Activated naive CD4-positive, alpha-beta T cell treated with anti-CD3 and anti-CD28 coated beads, Interleukin-2, amount 10 ng/mL, durations not matched to agents 7 days and 5 days (primary cell): ENCODE measurements at places on chromosomes 6 and 20.

GRCh38 chr20:61939691-61940360 lies 125.9 kb downstream of the TAF4 start:
- DNase-seq: no peak

- no peak for DNase-seq
Measured at GRCh38 chr6:34272013-34272926, 23.5 kb upstream of the SMIM29 start.

DNA sequence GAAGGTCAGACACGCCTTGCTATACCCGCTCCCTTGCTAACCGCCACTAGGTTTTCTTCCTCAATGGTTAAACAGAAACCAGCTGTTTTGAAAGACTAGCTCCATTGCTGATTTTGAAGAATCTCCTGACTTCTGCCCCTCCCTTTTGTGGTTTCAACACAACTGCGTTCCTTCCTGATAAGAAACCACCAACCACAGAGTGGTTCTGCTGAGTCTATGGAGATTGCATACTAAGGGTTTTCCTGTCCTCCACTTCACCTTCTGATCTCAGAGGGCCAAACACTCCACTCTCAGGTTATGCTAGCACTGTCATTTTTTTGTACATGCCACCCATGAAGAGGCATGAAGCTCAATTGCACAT lies 207.9 kb downstream of the MYLK4 start:
- DNase-seq: peak; percentile 68

- DNase-seq: no peak
Measured at GRCh38 chr20:2349801-2350200, 30.9 kb upstream of the TGM6 start.

GRCh38 chr6:155306958-155307357 lies 7.3 kb downstream of the TFB1M start:
- DNase-seq: no peak

DNA sequence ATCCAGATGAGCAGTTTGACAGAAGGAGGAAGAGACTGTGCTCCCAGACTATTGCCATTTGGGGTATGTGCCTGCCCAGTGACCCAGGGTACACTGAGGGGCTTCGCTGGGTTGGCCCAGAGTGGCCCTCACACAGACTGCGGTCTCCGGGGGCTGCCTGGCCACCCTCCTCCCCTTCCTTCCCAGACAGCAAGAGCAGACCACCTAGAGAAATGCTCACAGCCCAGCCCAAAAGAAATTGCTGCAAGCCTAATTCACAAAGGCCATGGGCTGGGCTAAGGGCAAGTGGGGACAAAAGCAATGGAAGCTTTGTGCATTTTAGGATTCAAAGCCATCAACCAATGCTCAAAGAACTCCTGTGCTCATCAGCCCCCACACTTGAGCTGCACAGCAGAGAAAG lies 277.6 kb downstream of the CDC5L start:
- no peak for DNase-seq

DNA sequence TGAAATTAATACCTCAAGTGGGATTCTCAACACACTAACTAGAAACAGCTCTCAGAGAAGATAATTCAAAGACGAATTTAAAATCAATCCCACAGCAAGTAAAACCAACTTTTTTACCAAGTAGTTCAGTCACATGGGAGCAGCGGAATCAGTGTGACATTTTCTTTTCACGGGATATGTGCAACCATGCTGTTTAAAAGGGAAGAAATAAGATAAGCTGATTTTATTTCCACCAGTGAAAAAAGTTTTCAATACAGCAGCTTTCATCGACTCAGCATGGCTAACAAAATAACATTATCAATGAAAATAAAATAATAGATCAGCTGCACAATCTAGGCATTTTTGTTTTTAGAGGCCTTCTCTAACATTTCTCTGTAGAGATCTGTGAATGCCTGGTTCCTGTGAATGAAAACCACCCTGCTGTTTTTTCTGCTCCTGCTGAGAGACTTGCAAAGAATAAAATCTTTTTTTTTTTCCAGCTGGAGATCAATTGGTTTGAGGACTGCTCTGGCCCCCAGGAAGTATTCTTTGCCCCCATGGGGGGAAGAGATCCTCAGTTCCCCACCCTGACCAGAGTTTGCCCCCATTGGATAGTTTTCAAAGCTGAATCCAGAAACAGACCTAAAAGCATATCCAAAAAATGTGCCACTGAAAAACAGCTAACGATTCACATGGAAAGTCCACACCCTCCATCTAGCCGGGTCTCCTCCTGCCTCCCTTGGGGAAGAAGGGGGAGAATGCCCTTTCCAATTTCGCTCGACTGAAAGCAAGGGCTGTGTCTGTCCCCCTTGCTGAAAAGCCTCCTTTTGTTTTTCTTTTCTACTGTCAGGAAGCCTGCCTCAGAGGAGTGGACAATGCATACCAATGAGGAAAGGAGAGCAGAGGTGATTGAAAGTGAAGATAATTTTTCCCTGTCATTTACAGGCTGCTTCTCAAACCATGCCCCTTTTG lies 317.6 kb downstream of the PRKN start:
- DNase-seq: no peak

DNA sequence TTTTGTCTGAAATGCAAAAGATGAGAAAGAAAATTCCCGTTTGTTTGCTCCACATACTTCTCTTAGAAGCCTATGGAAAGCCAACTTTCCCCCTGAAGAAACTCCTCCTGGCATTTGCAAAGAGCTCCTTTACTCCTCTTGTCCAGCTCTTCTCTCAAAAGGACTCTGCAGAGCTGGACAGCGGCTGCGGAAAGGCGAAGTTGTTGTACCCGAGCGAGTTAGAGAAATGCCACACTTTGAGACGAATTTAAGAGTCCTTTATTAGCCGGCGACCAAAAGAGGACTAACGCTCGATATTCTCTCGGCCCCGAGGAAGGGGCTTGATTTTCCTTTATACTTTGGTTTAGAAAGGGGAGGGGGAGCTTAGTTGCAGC lies 157.8 kb downstream of the TRIM27 start:
- no peak for DNase-seq

DNA sequence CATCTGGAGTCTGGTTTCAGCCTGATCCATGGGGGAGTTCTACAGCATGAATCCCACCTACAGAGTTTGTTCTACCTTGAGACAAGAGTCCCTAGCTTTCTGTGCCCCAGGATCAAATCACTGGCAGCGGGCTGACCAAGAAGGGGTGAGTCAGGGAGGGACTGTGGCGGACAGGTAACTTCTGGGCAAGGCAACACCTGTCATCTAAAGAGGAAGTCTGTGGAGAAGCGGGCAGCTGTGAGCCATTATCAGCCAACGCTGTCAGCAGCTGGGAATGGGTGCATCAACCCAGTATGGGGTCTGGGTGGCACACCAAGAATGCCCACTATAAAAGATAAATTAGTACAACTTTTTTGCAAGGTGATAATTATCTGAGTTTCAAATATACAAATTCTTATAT lies 45.9 kb downstream of the UBE3D start:
- no peak for DNase-seq

- no peak for DNase-seq
Measured at GRCh38 chr6:89010825-89011224, 47.4 kb upstream of the RNGTT start.

GRCh38 chr20:48301189-48301588 lies 515.9 kb upstream of the SULF2 start:
- DNase-seq: no peak

GRCh38 chr20:44087051-44087856 lies 99.7 kb downstream of the JPH2 start:
- no peak for DNase-seq

GRCh38 chr6:18178960-18179615 lies 23.9 kb downstream of the KDM1B start:
- DNase-seq: no peak

DNA sequence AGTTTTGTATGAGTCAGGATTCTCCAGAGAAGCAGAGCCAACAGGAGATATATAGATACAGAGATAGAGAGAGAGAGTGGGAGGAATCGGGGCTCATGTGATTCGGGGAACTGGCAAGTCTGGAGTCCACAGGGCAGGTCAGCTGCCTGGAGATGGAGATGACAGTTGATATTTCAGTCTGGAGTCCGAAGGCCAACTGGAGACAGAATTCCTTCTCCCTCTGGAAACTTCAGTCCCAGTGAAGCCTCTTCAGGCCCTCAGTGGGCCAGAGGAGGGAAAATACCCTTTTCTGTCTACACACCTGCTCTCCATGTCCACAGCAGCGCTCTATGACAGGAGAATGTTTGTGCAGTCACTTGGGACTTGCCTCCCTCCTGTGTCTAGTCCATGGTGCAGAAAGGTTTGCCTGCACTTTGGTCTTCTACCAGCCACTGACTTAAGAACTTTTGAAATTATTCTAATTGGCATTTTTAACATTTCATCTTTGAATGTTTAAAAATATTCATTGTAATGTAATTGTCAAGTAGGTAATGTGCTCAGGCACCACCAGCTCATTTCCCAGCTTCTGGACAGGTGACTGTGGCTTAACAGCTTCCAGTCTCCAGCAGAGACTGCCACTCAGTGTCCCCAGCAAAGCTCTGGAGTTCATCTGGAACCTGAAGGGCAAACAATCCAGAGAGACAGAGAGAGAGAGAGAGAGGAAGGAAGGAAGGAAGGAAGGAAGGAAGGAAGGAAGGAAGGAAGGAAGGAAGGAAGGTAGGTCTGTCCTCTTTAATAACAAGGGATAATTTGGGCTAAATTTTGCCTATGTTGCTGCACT lies 43.8 kb upstream of the AFDN start:
- DNase-seq: no peak

DNA sequence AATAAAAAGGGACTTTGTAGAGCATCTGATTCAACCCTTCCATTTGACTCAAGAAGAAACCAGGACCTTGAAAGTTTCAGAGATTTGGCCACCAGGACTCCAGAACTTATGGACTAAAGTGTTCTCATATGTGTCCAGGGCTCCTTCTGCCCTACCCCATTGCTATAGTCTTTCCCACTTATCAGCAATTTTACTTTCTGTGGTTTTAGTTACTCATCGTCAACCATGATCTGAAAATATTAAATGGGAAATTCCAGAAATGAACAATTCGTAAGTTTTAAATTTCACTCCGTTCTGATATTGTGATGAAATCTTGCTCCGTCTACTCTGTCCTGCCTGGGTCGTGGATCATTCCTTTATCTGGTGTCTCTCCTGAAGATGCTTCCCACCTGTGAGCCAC lies 259.8 kb downstream of the PHACTR1 start:
- no peak for DNase-seq

GRCh38 chr6:106426250-106426970 lies 65.9 kb downstream of the CRYBG1 start:
- DNase-seq: no peak

DNA sequence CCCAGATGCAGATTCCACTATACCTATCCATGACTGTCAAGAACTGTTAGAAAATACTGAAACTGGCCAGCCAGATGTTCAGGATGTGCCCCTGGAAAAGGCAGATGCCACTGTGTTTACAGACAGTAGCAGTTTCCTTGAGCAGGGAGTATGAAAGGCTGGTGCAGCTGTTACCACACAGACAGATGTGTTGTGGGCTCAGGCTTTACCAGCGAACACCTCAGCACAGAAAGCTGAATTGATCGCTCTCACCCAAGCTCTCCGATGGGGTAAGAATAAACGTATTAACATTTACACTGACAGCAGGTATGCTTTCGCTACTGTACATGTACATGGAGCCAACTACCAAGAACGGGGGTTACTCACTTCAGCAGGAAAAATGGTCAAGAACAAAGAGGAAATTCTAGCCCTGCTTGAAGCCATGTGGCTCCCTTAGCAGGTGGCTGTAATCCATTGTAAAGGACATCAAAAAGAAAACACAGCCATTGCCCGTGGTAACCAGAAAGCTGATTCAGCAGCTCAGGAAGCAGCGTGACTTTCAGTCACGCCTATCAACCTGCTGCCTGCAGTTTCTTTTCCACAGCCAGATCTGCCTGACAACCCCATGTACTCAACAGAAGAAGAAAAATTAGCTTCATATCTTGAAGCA lies 459.7 kb upstream of the HTR1E start:
- DNase-seq: no peak

DNA sequence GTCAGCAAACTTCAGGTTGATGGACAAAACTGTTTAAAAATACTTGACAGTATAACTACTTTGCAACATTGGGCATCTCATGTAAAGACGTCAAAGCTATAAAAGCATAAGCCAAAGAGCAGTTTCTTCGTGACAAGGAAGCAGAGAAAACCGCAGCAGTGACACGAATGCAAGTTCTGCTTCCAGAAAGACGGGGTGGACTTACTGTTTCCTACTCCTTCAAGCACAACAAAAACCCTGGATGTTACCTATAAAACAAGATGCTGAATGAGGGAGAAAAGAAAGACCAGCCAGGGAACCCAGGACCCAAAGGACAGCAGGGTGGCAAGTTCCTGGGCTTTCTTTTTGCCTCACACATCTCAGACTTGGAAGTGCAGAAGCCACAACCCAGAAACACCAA lies 98.0 kb downstream of the DLL1 start:
- peak; percentile 9 for DNase-seq

GRCh38 chr6:33112148-33112547 lies 36.4 kb downstream of the HLA-DPB1 start:
- no peak for DNase-seq

- peak; percentile 55 for DNase-seq
Measured at GRCh38 chr6:160766989-160767646, 65.1 kb downstream of the PLG start.

DNA sequence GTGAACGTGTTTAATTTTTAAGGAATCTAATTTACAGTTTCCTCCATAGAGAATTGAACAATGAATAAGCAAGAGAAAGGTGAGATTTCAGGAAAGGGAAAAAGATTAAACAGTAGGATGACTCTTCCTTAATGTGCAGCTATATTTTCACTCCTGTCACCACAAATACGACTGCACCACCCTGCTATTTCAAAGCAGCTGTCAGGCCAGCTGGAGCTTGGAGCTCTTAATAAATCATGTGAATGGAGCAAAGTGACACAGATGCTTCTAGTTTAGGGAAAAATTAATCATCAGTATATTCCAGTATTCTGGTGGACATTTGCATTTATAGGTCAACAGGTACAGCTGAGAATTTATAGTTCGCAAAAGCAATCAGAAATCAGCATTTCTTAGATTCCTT lies 56.5 kb upstream of the PKIB start:
- DNase-seq: no peak

GRCh38 chr6:2942914-2943563 lies 28.3 kb downstream of the SERPINB6 start:
- no peak for DNase-seq

DNA sequence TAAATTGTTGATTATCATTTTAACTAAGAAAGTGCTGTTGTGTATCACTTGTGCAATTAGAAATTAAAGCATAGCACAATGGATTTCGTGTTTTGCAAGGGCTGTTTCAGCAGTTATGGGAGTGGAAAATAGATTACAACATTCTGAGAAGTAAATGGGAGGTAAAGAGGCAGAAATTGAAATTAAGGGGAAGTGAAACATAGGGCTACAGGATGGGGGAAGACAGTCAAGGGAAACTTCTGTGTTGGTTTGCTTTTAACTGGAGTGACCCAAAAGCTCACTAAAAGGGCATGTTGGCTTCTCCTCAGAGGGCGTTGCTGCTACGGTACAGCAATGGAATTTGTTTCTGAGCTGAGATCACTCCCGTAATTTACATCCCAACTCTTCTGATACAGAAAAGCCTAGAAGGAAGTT lies 147.5 kb downstream of the BCAS1 start:
- DNase-seq: no peak
